Pancreas (tissue), 10 donors: ENCODE measurements at places on chromosomes 12 and 14.

GRCh38 chr12:106304001-106304421 is 1.5 kb downstream of the TCP11L2 start:
- no peak for DNase-seq

DNA sequence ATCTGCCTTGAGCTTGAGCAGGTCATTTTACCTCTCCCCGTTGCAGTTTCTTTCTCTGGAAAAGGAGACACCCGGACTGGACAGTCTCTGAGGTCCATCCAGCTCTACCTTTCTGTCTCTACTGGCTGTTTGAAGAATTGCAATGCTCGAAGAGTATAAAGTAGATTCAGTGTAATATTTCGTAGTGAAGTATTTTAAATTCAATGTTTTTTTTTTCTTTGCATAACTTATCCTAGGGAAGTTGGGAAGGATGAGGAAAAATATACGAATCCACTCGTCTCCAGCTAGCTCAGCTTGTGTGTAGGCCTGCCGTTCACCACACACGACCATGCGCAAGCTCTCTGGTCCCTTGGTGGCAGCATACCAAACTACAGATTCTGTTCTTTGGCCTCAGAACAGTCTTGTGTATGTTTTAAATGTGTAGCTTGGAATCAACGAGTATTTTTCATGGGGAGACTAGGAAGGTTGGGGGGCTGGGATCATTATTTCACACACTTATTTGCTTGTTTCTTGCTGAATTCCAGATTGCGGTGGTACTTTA is 307.9 kb downstream of the CACNA1C start:
- DNase-seq, result no peak

GRCh38 chr14:75793806-75794205 is 132.8 kb downstream of the TTLL5 start:
- no peak for DNase-seq

GRCh38 chr14:91399868-91400640 is 17.6 kb downstream of the CCDC88C start:
- no peak for DNase-seq

GRCh38 chr12:60180298-60180697 is 584.5 kb downstream of the SLC16A7 start:
- DNase-seq, result no peak

- DNase-seq, result no peak
Observed at GRCh38 chr14:76701981-76702380, 59.3 kb upstream of the VASH1 start.

- DNase-seq, result no peak
Observed at GRCh38 chr12:112179916-112180315, 54.6 kb downstream of the TRAFD1 start.

- DNase-seq, result no peak
Observed at GRCh38 chr12:89072294-89073026, 279.8 kb downstream of the DUSP6 start.

- DNase-seq, result no peak
Observed at GRCh38 chr12:113232089-113232839, 11.0 kb downstream of the TPCN1 start.

GRCh38 chr14:74218462-74218861 is 20.8 kb upstream of the VSX2 start:
- DNase-seq, result no peak

DNA sequence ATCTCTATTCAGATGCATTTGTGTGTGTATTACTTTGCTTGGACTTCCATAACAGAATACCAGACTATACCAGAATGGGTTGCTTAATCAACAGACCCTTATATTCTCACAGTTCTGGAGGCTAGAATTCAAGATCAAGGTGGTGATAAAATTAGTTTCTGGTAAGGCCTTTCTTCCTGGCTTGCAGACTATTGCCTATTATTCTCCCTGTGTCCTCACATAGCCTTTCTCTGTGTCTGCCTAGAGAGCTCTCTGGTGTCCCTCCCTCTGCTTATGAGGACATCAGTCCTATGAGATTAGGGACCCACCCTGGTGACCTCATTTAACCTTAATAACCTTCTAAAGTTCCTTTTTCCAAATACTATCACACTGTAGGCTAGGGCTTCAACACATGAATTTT is 106.0 kb downstream of the FAR2 start:
- no peak for DNase-seq

DNA sequence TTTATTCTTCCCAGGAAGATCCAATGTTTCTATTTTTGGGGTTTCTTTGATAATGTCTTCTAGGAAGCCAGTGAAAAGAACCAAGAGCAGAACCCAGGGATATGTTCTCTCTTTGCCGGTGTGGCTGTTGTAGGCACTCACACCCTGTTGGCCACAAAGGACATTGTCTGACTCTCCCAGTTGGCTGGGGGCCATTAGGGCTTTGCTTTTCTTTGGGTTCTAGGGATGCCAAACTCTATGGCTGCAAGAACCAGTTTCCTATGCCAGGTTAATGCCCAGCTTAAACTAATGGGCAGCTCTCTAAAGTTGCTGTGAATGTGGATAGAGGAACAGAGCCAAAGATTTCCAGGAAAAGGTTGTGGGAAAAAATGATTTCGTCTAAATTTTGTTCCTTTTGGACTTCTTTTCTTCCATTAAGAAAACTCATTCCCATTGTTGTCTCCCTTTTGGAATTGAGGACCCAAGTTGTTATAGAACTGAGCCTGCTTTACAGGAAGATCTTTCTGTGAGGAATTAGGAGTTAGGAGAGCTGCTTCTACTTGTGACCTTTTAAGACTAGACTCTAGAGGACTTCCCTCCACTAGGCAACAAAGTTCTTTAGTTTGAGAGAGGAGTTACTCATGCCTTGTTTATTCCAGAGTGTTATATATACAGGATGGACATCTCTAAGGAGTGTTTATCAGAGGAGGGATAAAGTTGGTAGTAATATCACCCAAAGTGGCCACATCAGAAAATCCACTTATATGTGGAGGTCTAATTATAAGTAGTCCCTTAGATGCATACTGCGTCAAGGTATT is 13.1 kb downstream of the COPZ1 start:
- DNase-seq, result no peak
